ENCODE measurements at places on chromosomes 6 and 20. TPM values are rescaled to one million over a fixed set of nuclear protein-coding genes. Genes with fewer than 3 reads are reported as not detected.

DNA sequence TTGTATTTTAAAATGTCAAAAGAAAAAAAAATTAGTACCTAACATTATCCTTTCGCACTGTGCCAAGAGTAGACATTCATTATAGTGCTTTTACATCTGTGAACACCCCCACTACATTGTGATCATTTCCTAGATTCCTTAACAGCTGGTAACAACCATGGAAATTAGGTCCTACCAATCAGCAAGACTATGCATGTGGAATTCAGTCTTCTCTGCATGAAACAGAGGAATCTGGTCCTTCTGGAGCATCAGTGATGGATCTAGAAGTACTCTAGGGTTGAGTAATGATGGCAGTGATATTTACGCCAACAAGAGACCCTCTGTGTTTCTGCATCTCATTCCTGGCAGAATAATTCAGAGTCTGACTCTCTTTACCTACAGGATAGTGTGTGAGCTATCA, 9.4 kb downstream of the OR12D1 start:
- no peaks in the 10 kb centered on the region for H3K27me3 ChIP-seq
- no peaks in the 10 kb centered on the region for H3K36me3 ChIP-seq
- H3K4me1 ChIP-seq = no peaks in the 10 kb centered on the region

DNA sequence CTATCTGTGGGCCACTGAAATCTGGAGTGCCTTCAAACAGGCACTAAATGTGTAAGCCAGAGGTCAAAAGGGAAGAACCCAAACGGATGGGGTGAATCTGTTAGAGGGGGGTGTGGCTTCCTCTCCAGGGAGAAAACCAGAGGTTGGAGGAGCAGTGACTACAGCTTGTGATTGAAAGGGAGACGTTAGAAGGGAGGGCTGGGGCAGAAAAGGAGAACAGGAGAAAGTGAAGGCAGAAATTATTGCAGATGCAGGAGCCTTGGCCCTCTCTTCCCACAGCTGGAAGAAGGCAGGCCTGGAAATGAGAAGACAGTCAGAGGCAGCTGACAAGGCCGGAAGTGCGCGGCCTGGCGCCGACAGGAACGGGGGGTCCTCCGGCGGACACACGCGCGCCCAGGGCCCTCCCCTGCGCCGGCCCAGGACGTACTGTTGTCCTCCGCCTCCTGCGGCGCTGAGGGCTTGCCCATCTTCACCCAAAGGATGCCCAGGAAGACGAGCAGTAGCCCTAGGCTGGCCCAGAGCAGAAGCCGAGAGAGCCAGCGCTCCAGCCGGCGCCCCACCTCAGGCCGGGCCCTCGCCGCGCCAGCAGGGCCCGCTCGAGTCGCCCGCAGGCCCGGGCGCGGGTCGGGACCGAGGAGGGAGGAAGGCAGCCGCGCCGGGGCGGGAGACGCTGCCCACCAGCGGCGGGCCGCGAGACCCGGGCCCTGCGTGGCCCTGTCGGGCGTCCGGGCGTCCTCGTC, 806 bp downstream of the LEMD2 start:
- H3K36me3 ChIP-seq = peaks cover 35% of the 10 kb centered on the region
- peak overlapping the region; percentile 100 for H3K27ac ChIP-seq
- peaks cover 69% of the 10 kb centered on the region for H3K4me1 ChIP-seq
- peaks cover 8% of the 10 kb centered on the region for H3K27me3 ChIP-seq
- peak overlapping the region; percentile 100 for H3K4me3 ChIP-seq

DNA sequence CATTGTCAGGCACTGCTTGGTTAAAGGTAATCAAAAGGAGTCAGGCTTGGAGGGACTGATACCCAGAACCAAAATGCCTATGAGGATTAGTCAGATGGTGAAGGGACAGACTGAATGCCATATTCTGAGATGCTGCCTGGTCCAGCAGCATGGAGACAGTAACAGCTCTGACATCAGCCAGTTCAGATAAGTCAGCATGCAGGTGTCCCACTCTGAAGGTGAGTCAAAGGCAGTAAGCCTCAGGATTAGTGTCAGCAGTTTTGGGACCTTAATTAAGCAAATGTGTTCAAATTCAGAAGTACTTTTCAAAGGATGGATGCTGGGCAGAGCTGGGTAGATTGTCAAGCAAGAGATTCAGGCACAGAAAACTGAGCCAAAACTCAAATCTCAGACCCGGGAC, 198.4 kb downstream of the RPS12 start:
- H3K27ac ChIP-seq = no peak overlapping the region
- H3K4me3 ChIP-seq = no peak overlapping the region
- no peak for DNase-seq
- H3K27me3 ChIP-seq = no peaks in the 10 kb centered on the region

DNA sequence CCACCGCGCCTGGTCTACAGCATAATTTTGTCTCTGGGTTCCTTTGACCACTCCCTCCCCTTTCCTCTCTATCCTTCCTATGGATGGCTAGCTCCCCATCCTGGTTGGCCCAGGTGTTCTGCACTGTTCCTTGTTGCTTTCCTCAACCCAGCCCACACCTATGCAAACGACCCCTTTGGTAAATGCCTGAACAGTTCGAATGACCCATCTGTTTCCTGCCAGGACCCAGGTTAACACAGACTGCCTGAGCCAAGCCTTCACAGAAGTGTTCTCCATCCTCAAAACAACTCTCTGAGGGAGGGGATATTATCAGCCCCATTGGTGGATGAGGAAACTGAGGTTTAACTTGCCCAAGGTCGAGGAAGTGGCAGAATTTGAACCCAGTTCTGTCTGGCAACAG, 44.8 kb upstream of the CCDC167 start:
- DNase-seq = no peak
- peaks cover 23% of the 10 kb centered on the region for H3K27me3 ChIP-seq
- H3K4me3 ChIP-seq = no peak overlapping the region
- H3K4me1 ChIP-seq = peaks cover 16% of the 10 kb centered on the region
- no peaks in the 10 kb centered on the region for H3K36me3 ChIP-seq

GRCh38 chr20:36628076-36628475, 17.9 kb downstream of the SLA2 start:
- no peak overlapping the region for H3K27ac ChIP-seq
- no peak overlapping the region for H3K4me3 ChIP-seq
- no peaks in the 10 kb centered on the region for H3K36me3 ChIP-seq
- H3K4me1 ChIP-seq = no peaks in the 10 kb centered on the region

DNA sequence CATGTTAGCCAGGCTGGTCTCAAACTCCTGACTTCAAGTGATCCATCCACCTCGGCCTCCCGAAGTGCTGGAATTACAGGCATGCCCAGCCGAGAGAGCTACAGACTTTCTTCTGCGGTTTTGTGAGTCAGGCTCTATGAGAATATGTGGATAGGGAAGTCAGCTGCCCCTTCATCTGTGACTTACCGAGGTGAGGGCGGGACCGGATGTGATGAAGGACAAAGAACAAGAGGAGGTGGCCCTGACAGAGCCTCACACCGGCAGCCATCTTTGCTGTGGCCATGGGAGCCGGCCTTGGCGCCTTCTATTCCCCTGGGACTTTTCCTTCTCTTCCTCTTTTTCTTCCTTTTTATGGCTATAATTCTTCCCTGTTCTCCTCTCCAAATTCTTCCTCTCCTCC, 67.0 kb downstream of the IYD start:
- no peak overlapping the region for H3K27ac ChIP-seq
- no peaks in the 10 kb centered on the region for H3K4me1 ChIP-seq
- DNase-seq = peak; percentile 0
- no peaks in the 10 kb centered on the region for H3K36me3 ChIP-seq
- H3K4me3 ChIP-seq = no peak overlapping the region
- H3K27me3 ChIP-seq = peaks cover under 1% of the 10 kb centered on the region

GRCh38 chr6:1894954-1895353, 285.2 kb downstream of the FOXC1 start:
- H3K4me1 ChIP-seq = peaks cover 36% of the 10 kb centered on the region
- H3K27me3 ChIP-seq = no peaks in the 10 kb centered on the region
- no peak for DNase-seq
- no peak overlapping the region for H3K27ac ChIP-seq

GRCh38 chr20:10034717-10035571, at the start of gene ANKEF1:
Gene ANKEF1, plus strand, starts transcription at chr20:10034987. Its CDS starts 3,315 bp downstream, at chr20:10038302.
- H3K27me3 ChIP-seq = peaks cover 4% of the 10 kb centered on the region
- H3K27ac ChIP-seq = no peak within 1 kb of the TSS
- H3K36me3 ChIP-seq = no peaks in the 10 kb centered on the region
- 0 out of 2 replicates have a peak, but pooled peaks cover 2% of the 10 kb centered on the region for H3K4me1 ChIP-seq
- no peak for DNase-seq
- H3K4me3 ChIP-seq = no peak within 1 kb of the TSS

DNA sequence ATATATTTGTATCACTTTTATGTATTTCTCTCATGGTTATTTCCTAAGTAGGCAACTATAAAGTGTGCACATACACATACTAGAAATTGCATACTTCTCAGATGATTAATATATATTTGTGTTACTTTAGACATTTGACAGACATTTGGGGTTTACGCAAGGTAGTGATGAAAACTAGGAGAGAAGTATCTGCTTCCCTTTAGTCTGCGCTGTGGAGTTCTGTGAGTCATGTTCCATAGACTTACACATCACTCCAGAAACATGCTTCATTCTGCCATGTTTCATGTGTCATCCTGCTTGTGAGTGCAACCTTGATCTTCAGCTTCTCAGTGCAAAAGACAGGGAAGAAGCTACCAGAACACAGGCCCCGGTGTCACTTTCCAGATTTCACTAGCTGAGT, 200.7 kb upstream of the BMP2 start:
- H3K27me3 ChIP-seq = no peaks in the 10 kb centered on the region
- H3K27ac ChIP-seq = no peak overlapping the region
- H3K4me1 ChIP-seq = no peaks in the 10 kb centered on the region
- peaks cover 5% of the 10 kb centered on the region for H3K36me3 ChIP-seq
- H3K4me3 ChIP-seq = no peak overlapping the region

- no peak overlapping the region for H3K27ac ChIP-seq
- no peak overlapping the region for H3K4me3 ChIP-seq
- DNase-seq = no peak
- H3K36me3 ChIP-seq = no peaks in the 10 kb centered on the region
- no peaks in the 10 kb centered on the region for H3K27me3 ChIP-seq
- peaks cover 6% of the 10 kb centered on the region for H3K4me1 ChIP-seq
Observed at GRCh38 chr20:63316502-63316921, 23.5 kb downstream of the COL20A1 start.

DNA sequence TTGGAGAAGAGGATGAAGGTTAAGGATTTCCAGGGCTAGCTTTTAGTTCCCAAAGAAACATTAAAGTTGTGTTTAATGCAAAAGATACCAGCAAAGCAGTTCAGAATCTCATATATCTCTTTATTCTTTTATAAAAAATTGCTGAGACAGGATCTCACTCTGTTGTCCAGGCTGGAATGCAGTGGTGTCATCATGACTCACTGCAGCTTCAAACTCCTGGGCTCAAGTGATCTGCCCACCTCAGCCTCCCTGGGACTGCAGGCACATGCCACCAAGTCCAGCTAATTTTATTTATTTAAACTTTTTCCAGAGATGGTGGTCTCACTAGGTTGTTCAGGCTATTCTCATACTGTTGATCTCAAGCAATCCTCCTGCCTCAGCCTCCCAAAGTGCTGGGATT, 41.1 kb upstream of the CAP2 start:
- H3K27ac ChIP-seq = no peak overlapping the region
- no peaks in the 10 kb centered on the region for H3K36me3 ChIP-seq
- no peak overlapping the region for H3K4me3 ChIP-seq
- peak; percentile 8 for DNase-seq
- peaks cover 45% of the 10 kb centered on the region for H3K4me1 ChIP-seq

- no peak overlapping the region for H3K27ac ChIP-seq
- DNase-seq = no peak
- peaks cover 16% of the 10 kb centered on the region for H3K4me1 ChIP-seq
- no peaks in the 10 kb centered on the region for H3K36me3 ChIP-seq
- no peak overlapping the region for H3K4me3 ChIP-seq
- H3K27me3 ChIP-seq = no peaks in the 10 kb centered on the region
Observed at GRCh38 chr20:53981752-53982437, 88.5 kb downstream of the BCAS1 start.

- no peak overlapping the region for H3K27ac ChIP-seq
- H3K27me3 ChIP-seq = no peaks in the 10 kb centered on the region
- DNase-seq = no peak
- no peak overlapping the region for H3K4me3 ChIP-seq
- peaks cover 8% of the 10 kb centered on the region for H3K4me1 ChIP-seq
Observed at GRCh38 chr6:14722001-14722562, 523.8 kb upstream of the JARID2 start.

- no peaks in the 10 kb centered on the region for H3K27me3 ChIP-seq
- no peak for DNase-seq
- H3K27ac ChIP-seq = no peak overlapping the region
Observed at GRCh38 chr20:25744261-25744660, 47.6 kb upstream of the ZNF337 start.

DNA sequence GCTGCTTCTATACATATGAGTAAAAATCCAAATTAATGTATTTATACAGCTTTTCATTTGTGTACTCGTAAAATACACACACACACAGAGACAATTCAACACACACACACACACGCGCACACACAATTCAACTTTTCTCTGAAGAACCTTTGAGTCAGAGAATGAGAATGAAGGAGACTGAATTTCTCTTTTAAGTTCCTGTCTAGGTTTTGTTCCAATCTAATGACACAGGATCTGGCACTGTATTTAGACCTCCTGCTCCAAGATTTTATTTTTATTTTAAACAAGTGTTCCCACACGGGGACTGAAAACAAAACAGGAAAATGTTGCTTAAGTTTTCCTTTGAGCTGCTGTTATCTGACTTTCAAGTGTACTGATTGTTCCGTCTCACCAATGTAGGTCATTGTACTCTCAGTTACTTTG, 250.8 kb downstream of the LAMA2 start:
- no peak for DNase-seq
- peaks cover 2% of the 10 kb centered on the region for H3K27me3 ChIP-seq
- H3K27ac ChIP-seq = no peak overlapping the region
- H3K4me3 ChIP-seq = no peak overlapping the region
- no peaks in the 10 kb centered on the region for H3K36me3 ChIP-seq
- peaks cover 16% of the 10 kb centered on the region for H3K4me1 ChIP-seq

DNA sequence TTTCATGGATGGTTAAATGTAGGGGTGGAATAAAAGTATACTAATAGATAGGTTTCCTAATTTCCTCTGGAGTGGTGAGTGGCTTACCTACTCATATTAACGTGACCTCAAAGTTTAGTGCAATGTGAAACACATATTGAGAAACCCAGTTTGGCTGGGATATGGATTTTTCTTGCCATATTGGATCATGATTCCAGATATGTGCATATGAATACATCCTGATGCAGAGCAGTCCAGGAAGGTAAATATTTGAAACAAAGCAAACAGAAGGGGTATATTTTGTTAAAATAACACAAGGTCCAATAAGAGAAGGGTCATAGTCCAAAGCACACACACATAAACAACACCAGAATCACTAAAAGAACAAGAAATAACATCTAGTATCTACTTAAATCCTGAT, 608.1 kb downstream of the PKHD1 start:
- no peak overlapping the region for H3K4me3 ChIP-seq
- no peaks in the 10 kb centered on the region for H3K27me3 ChIP-seq
- no peaks in the 10 kb centered on the region for H3K4me1 ChIP-seq
- H3K36me3 ChIP-seq = no peaks in the 10 kb centered on the region
- DNase-seq = no peak

Gene SSTR4
- total RNA-seq = not detected

Gene HLA-F
- total RNA-seq = 2.1 TPM

Gene PARD6B
- 0.29 TPM for total RNA-seq

Gene GATA5
- not detected for total RNA-seq

Gene NCOA6
- 19.7 TPM for total RNA-seq

Gene CCNC
- total RNA-seq = 46.6 TPM

Gene TMEM170B
- total RNA-seq = 0.18 TPM

Gene LY86
- not detected for total RNA-seq

Gene LGSN
- total RNA-seq = not detected

Gene NRSN1
- total RNA-seq = not detected

All from HFFc6 (cell line).